Activated naive CD8-positive, alpha-beta T cell treated with anti-CD3 and anti-CD28 coated beads for 36 hours (primary cell): ENCODE measurements at places on chromosomes 6 and 20. TPM values are rescaled to one million over a fixed set of nuclear protein-coding genes. Genes with fewer than 3 reads are reported as not detected.

DNA sequence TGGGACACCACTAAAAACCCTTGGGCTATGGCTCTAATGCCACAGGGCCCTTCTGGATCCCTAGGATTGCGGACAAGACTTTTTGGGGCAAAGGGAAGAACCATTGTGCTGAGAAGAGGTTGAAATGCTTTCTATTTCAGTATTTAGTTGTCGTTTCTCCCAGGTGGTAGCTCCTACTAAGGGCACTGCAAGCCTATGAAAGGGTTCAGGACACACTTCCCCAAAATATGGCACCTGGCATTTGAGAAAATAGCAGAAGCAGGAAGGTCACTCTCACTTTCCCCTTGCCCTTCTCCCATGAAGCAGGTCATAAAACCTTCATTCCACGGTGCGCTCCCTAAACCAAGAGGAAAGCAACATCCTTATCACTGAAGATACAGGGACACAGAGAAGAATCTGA, 125.4 kb upstream of the GPR6 start:
- no peak for DNase-seq

The TPD52L1 gene
- total RNA-seq, result 0.87 TPM

DNA sequence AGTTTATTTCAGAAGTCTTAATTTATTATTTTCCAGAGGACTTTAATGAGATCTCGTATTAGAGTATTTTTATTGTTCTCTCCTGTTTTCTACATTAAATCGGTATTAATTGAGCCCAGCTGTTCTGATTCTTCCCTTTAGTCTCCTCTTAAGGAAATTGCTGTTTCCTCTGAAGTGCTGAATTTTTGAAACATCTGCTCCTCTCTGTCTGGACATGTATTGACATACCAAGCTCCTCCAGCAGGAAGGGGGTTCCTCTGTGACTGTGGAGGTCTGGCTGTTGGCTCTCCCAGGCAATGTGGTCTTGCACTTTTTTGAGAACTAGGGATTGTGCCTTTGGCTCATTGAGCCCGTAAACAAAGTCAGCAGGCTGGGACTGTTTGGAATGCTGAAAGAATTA, 74.9 kb downstream of the MAP3K4 start:
- no peak for DNase-seq

GRCh38 chr6:90199900-90200299, 96.7 kb downstream of the BACH2 start:
- DNase-seq, result no peak

The ENPP5 gene
- 0.33 TPM for total RNA-seq

DNA sequence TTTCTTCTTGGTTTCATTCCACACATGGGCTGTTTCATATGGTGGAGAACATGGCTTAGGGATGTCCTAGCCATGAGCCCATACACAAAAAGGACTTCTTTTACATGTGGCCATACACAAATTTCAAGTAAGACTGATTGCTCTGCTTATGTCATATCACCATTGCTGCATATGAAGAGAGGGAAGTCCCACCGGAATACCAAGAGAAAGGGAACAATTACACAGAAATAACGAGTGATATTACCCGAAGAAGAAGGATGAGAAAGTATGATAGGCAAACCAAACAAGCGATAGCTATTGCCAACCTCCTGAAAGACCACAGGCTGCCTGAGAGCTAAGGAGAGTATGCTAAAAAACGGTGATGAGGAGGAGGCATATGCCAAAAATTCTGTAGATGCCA, 70.5 kb upstream of the TNFRSF21 start:
- DNase-seq, result no peak

DNA sequence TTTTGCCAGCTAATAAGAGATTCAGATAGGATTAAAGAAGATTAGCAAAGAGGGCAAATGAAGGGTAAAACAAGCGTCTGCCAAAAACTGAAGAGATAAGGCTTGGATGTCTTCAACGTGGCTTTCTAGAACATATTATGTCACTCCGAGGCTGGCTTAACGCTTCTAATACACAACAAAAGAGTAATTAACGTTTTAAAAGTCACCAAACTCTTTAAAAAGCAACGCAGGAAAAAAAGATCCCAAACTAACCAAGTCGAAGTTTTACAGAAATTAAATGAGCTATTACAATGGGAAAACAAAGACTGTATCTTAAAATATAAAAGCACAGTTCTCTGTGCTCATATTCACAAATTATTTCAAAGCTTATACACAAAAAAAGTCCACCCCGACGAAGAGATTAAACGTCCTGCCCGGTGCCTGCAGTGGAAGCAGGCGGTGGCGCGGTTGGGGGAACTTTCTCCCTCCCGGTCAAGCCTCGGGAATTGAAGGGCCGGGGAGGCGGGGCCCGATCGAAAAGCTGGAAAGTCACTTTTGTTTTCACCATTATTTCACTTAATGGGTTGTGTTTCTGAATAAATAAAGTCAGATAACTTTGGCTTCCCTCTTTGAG, 1.2 kb downstream of the MAK start:
- DNase-seq, result no peak

DNA sequence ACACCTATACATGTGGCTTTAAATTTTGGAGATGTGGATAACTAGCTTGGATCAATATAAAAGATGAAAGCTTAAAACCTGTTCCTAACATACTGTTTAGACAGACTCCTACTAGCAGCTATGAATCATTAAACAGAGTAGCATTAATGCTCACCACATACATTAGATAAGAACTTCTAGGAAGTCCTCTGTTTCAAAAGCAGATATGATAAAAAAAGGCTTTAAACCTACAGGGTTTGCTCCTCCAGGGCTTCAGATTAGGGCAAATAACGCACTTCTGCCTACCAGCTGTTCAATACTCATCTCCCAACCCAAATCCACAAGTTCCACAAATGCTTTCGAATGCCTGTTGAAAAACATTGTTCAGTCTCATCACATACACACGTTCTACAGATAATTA, 1.5 kb downstream of the REPS1 start:
- no peak for DNase-seq

The MAFB gene
- total RNA-seq, result not detected

DNA sequence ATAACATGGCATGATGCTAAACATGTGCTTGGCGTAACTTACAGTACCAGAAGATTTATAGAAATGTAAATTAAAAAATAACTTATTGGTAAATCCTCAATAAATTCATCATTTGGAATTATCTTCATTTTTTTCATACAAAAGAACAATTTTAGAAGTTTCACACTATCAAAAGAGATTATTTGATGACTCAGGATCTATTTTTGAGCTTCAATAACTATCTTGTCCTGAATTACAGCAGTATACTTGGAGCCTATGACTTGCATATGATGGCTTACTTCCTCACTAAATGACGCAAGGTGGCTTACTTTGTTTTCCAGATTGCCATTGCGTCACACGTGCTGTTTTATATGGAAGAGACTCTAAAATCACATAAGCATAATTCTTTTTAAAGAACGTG, 49.2 kb downstream of the KHDRBS2 start:
- DNase-seq, result no peak

DNA sequence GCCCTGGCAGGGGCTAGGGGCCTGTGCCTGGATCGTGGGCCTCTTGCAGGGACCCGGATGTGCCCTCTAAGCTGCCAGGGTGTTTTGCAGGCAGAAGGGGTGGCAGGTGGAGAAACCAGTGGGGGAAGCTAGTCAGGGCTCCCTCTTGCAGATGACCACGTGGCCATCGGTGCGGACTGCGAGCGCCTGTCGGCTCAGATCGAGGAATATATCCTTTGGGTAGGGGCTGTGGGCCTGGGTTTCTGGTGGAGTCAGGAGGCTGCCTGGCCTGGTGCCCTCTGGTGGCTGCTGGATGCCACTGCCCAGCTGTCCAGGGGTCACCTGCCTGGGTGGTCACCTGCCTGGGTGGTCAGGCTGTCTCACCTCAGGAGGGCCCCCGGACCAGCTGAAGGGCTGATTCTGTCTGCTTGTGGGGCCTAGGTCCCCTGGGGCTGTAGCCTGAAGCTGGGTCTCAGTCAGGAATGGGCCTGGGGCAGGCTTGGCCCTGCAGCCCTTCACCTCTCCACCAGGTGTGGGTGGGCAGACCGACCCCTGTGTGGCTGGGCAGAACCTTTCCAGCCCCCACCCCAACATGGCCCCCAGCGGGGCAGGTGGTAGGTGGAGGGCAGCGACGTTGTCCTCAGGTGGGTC, 6.7 kb downstream of the TCEA2 start:
- DNase-seq, result no peak

DNA sequence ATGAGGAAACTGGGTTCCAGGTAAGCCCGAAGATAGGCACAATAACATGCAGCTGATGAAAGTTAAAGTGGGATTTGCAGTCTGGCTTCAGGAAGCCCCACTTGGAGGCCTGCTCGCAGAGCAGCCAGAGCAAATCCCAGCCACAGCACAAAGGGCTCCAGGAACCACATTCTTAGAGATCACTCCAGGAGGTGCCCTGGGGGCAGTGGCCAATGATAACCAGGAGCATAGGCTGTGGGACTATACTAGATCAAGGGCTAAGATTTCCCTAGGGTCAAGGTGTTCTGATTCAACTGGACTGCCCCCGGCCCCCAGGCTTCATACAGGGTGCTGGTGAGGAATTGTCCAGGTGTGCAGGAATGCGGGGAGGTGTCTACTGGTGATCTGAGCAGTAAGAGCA, 133.9 kb upstream of the PTPRT start:
- no peak for DNase-seq

GRCh38 chr20:62238569-62239277, 402 bp downstream of the OSBPL2 start:
- DNase-seq, result no peak

DNA sequence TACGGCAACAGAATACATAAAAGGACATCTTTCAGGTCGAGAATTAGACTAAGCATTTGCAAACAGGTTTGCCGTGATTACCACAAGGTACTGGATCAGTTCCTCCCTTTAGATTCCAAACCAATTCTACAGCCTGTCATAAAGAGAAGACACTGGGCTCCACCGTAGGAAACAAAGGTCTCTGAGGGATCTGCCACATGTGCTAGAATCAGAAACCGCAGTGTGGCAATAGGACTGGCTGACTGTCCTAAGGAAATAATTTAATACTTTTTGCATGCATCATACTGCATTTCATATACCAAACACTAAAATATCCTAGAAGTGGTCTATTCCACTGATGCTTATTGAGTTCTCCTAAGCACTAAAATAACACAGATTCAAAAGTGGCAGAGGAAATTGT, 59.2 kb downstream of the POPDC3 start:
- DNase-seq, result no peak

DNA sequence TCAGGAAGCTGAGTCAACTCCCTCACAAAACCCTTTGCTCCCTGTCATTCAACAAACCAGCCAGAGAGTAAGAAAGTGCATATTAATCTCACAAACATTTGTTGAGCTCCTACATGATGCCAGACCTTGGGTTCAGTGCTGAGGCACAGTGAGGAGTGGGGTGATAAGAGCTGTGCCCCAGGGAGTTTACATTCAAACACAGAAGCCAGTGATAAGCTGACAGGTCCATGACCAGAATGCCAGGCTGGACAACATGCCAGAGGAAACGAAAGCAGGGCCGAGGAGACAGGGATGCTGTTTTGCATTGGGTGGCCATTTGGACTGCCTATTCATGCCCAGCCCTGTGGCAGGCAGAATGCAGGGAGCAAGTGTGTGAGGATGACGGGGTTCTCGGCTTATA, 76.7 kb downstream of the LRFN2 start:
- DNase-seq, result no peak

The KCNG1 gene
- total RNA-seq, result 1.2 TPM

The PROKR2 gene
- not detected for total RNA-seq

The ZNF334 gene
- 5.8 TPM for total RNA-seq

GRCh38 chr6:118580585-118581419, 32.7 kb downstream of the PLN start:
- no peak for DNase-seq

- DNase-seq, result no peak
Observed at GRCh38 chr6:747921-748320, 55.0 kb upstream of the EXOC2 start.
